HFFc6 (cell line): ENCODE measurements at places on chromosomes 16 and 17.
A peak's percentile ranks its signal among the peaks of the same experiment; 100 is the strongest.

- DNase-seq, result peak; percentile 47
These were observed 10.7 kb upstream of the CENPV start for GRCh38 chr17:16363749-16364536.

GRCh38 chr17:66625311-66625767 lies 209.6 kb upstream of the CACNG5 start:
- DNase-seq, result peak; percentile 35

DNA sequence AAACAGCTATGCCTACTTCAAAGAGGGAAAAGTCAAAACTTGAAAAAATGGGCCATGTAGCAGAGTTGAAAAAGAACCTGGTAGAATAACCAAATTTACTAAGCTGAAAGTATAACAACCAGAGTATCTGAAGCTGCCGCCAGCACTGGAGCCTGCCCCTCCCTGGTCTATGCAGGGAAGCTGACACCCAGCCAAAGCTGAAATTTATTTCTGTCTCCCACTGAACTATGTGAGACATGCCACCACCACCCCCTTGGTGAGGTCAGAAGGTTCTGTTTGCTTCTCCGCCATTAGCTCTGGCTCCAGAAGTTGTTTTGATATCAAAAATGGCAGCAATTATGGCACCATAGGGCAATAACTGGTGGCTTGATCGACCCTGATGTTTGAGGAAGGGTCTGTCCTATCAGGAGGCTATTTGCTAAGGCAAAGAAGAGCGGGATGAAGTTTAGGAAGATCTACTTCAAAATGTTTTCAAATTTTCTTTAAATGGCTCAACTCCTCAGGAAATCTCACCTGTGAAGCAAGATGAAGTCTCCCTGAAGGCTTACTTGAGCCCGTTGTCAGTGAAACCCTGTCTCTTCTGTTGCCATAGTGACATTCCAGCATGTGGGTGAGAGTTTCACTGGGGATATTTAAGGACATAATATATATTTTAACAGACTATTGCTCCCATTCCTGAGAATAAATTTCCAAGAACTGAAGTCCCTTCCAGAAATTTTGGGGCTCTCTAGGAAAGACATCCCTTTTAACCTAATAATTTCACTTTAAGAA lies 122.0 kb downstream of the COPRS start:
- DNase-seq, result no peak

GRCh38 chr16:58644765-58645487 lies 15.3 kb upstream of the CNOT1 start:
- DNase-seq, result no peak
